ENCODE measurements at places on chromosomes 3 and 15.

GRCh38 chr3:16790432-16791400, 94.0 kb upstream of the PLCL2 start:
- no peak for DNase-seq

DNA sequence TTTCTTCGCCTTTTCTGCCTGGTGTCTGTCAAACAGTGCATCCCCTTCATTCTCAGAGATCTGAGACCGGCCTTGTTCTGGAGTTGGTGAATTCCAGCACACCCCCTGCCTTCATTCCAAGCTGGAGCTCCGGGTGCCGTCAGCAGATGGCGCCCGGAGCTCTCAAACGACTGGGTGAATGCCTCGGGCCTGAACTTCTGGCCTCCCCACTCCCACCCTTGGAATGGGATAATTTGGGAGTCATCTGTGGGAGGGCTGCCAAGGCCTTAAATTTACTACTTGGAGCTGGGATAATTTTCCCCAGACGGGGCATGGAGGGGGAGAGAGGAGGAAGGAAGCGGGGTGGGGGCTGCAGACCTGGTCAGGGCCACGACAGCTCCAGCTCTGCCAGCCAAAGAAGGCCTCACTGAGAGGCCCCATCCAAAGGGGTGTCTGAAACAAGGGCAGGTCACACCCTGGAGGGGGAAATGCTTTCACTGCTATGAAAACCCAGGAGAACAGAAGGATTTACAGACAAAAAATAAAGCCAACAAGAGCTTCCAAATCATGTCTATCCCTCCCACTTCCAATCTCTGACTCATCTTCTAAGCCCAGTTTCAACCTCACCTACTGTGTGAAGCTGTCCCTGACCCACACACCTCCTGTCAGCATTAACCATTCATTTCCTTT, 187.9 kb downstream of the OPA1 start:
- no peak for DNase-seq

DNA sequence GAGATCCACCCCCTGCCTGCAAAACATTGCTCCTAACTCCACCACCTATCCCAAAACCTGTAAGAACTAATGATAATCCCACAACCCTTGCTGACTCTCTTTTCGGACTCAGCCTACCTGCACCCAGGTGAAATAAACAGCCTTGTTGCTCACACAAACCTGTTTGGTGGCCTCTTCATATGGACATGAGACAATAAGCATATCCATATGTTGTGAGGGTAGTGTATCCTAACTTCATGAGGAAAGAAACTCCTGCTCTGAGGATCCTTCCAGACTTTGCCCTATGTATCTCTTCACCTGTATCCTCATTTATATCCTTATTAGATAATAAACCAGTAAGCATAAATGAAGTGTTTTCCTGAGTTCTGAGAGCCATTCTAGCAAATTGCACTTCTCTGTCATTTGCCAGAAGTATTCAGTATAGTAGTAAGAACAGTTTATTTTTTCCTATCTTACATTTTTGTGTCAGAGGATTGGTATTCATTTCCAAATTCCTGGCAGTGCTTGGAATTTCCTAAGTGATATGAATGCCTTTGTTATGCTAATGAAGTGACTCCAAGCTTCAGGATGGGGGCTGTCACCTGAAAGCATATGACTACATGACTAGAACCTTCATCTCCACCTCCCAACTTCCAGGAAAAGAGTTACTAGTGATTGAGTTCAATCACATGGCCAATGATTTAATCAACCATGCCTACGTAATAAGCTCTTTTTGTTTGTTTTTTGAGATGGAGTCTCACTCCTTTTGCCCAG, 30.2 kb downstream of the TTBK2 start:
- DNase-seq: no peak

DNA sequence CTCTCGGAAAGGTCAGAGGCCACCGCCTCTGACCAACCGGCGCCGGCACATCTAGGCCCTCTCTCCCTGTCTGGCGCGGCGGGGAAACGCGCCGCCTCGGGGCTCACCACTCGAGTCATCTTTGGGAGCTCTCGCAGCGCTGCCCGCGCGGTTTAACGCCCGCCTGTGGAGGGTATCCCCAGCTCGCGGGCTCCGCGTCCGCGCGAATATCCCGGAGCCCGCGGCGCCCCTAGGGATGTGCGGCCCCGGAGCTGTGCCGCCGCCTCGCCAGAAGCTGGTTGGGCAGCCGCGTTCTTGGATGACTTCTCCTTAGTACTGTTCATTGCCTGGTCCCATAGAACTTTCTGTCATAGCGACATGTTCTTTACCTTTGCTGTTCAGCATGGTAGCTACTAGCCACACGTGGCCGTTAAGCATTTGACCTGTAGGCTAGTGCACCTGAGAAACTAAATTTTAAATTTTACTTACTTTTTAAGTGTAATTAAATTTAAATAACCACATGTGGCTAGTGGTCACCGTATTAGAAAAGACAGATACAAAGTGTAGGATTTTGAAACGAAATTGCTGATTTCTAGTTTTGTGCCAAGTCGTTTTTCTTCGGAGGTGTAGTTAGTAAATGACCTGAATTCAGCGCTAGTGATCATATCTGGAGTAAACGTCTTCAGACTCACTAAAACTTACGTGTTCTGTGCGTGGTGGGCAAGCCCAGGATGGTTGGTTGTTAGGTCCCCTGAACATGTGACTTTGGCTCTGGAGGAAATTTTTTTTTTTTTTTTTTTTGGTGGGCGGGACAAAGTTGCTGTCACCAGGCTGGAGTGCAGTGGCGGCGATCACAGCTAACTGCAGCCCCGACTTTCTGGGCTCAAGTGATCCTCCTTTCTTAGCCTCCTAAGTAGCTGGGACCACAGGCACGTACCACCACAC, 835 bp downstream of the ARIH2 start:
- DNase-seq: peak; percentile 50

DNA sequence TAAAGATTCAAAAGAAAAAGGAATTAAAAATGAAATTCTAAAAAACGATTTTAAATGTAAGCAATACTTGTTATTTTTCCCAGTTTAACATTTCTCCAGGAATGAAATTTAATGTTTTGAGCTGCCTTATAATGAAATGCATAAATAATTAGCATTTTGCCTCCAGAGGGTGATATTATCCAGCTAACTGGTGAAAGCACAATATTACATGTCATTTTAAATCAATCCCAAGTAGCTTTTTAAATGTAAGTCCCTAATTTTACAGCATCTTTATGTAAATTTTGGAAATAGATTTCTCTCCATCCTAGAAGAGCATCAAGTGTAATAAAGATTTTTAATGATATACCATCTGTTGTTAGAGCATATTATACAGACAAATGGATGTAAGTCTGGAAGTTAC, 139.1 kb upstream of the P2RY1 start:
- DNase-seq: no peak

DNA sequence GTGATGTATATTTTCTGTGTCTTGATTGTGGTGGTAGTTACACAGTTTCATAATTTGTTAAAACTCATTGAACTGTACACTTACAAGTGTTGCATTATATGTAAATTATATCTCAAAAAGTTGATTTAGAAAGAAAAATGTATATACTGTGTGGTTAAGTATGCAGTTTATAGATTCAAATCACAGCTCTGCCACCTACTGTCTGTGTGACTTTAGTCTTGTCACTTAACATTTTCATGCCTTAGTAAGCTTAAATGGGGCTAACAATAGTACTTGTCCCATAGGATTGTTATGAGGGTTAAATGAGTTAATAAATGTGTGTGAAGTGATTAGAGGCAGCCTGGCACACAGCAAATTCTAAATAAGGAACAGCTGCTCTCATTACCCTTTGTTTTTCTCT, 120.9 kb upstream of the P2RY1 start:
- no peak for DNase-seq
